GM12891 (cell line): ENCODE measurements at places on chromosomes 11 and 22.

- peak; percentile 23 for DNase-seq
Measured at GRCh38 chr11:112085822-112086421, 634 bp downstream of the TIMM8B start.

DNA sequence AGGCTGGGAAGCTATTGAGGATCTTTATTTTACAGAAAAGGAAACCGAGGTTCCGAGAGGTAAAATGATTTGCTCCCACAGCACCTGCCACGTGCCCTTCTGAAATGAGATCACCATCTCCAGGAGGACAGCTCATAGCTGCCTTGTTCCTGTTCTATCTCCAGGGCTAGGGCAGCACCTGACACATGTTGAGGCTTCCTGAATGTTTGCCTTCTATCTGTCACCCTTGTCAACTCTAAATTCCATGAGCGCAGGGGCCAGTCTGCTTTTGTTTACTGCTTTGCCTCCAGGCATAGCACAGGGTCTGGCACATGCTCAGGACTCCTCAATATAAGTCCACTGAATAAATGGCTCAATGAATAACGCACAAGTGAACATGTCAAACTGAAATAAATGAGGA lies 24.1 kb downstream of the ASCC2 start:
- DNase-seq: no peak

GRCh38 chr11:117045196-117045595 lies 53.0 kb downstream of the SIK3 start:
- DNase-seq: no peak

- no peak for DNase-seq
Measured at GRCh38 chr11:113547739-113548138, 72.5 kb upstream of the DRD2 start.

DNA sequence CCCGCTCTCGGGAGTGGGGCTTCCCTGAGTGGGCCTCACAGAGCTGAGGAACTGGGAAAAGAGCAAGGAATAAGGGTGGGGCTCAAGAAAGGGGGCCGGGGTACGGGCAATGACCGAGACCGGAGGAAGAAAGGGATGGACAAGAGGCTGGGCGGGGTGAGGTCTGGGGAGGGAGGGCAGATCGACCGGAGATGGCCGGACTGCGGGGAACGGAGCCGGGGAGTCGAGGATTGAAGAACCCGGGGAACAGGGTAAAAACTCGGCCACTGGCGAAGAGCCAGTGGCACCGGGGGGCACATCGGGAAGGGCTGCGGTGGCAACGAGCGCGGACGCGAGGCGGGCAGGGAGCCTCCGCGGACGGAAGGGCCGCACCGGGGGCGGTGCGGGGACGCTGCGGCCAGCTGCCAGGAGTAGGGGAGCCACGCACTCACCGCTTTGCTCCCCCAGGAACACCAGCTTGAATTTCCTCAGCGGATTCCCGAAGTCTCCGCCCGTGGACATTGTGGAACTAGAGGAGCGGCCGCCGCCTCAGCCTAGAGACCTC lies 667 bp downstream of the RAB6A start:
- DNase-seq: peak; percentile 18

DNA sequence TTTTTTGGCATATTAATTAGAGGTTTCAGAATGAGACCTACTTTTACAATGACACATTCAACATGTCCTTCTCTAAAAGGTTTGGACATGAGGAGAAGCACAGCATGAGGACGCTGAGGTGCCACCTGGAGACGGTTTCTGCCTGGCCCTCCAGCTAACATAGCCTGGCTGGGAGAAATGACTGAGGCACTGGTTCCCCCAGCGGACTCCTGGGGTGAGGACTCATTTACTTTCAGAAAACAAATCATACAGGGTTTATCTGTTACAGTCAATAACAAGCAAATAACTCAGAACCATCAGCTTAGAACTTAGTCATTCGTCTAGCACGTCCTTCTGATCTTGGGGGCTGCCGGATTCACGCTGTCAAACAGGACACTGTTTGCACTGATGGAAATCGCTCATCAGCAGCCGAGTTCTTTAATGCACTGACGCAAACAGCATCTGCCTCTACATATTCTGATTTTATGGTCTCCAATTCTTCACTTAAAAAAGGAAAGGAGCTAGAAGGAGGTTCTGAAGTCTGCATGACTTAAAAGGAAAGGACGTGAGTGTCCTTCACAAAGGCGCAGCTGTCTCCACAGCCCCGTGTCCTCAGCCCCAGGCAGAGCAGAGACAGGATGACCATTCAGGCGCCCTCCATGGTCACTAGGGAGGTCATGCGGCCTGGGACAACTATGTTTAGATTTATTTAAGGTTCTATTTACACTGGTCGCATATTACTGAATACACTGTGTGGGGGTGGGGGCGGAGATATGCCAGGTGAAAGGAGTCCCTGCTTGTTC lies 44.2 kb downstream of the CERK start:
- no peak for DNase-seq
